ENCODE measurements at places on chromosomes 16 and 17.

- DNase-seq = peak; percentile 34
- H3K27ac ChIP-seq = peak overlapping the region; percentile 72
- peaks cover 21% of the 10 kb centered on the region for H3K4me1 ChIP-seq
- peaks cover 31% of the 10 kb centered on the region for H3K36me3 ChIP-seq
- H3K4me3 ChIP-seq = peak overlapping the region; percentile 87
- H3K27me3 ChIP-seq = no peaks in the 10 kb centered on the region
These were observed 879 bp downstream of the SOCS1 start for GRCh38 chr16:11254913-11255736.

DNA sequence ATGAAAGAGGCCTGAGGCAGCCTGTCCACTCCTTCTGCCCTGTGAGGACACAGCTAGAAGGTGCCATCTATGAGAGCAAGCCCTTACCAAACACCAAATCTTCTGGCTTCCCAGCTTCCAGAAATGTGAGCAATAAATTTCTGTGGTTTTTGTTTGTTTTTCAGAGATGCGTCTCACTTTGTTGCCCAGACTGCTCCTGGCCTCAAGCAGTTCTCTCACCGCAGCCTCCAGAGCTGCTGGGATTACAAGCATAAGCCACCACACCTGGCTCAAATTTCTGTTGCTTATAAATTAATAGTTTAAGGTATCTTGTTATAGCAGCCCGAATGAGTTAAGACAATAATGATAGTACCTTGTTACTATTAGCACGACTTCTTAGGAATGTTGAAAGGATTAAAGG, 12.5 kb upstream of the SLC16A11 start:
- no peaks in the 10 kb centered on the region for H3K36me3 ChIP-seq
- peaks cover 9% of the 10 kb centered on the region for H3K27me3 ChIP-seq
- H3K4me1 ChIP-seq = 0 out of 2 replicates have a peak, but pooled peaks cover 2% of the 10 kb centered on the region
- H3K4me3 ChIP-seq = no peak overlapping the region

GRCh38 chr17:76654408-76654807, 10.9 kb upstream of the ST6GALNAC1 start:
- peaks cover under 1% of the 10 kb centered on the region for H3K4me1 ChIP-seq
- H3K27me3 ChIP-seq = peaks cover 8% of the 10 kb centered on the region
- no peaks in the 10 kb centered on the region for H3K36me3 ChIP-seq
- H3K27ac ChIP-seq = no peak overlapping the region

- H3K27ac ChIP-seq = no peak overlapping the region
- DNase-seq = peak; percentile 44
- no peaks in the 10 kb centered on the region for H3K36me3 ChIP-seq
- H3K4me3 ChIP-seq = peak overlapping the region; percentile 59
These were observed 12.4 kb upstream of the GUCY2D start for GRCh38 chr17:7989781-7990655.

DNA sequence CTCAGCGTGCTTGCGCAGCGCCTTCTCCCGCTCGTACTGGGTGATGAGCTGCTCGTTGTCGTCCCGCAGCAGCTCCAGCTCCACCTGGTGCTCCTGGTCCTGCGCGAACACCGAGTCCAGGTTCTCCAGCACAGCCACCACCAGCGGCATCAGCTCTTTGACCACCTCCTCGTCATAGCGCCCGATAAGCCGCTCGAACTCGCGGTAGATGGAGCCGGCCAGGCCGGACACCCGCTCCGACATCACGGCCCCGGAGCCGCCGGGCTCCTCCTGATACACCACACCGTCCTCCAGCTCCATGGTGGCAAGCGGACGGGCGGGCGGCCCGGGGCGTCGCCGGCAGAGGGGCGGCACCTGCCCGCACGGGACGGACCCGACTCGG, 320 bp downstream of the SPAG9 start:
- peaks cover 6% of the 10 kb centered on the region for H3K4me1 ChIP-seq
- peak overlapping the region; percentile 90 for H3K4me3 ChIP-seq
- H3K27me3 ChIP-seq = no peaks in the 10 kb centered on the region
- peak overlapping the region; percentile 77 for H3K27ac ChIP-seq
- H3K36me3 ChIP-seq = no peaks in the 10 kb centered on the region

DNA sequence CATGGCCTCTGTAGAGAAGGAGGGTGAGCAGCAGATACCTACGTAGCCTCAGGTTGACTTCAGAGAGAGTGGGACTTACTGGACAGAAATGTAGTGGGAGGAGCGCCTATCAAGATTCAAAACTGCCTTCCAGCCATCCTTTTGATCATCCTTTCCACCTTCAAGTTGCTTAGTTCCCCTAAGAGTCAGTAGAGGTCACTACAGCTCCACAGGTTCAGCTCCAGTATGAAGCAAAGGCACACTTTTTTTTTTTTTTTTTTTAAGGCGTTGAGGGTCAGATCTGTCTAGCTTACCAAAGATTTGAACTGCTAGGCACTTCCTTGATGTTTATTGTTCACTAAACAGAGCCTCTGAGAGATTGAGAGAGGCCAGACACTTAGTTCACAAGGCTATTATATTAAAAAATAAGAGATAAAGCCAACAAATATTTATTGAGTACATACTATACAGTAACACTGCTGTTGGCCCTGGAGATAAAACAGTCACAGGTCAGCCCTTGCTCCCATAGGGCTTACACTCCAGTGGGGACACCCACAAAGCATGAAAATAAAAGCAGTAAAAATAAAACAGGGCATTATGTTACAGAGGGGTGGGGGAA, 3.1 kb downstream of the RNF227 start:
- no peak overlapping the region for H3K27ac ChIP-seq
- H3K36me3 ChIP-seq = peaks cover 40% of the 10 kb centered on the region
- peak; percentile 80 for DNase-seq
- H3K4me3 ChIP-seq = no peak overlapping the region
- H3K27me3 ChIP-seq = no peaks in the 10 kb centered on the region

DNA sequence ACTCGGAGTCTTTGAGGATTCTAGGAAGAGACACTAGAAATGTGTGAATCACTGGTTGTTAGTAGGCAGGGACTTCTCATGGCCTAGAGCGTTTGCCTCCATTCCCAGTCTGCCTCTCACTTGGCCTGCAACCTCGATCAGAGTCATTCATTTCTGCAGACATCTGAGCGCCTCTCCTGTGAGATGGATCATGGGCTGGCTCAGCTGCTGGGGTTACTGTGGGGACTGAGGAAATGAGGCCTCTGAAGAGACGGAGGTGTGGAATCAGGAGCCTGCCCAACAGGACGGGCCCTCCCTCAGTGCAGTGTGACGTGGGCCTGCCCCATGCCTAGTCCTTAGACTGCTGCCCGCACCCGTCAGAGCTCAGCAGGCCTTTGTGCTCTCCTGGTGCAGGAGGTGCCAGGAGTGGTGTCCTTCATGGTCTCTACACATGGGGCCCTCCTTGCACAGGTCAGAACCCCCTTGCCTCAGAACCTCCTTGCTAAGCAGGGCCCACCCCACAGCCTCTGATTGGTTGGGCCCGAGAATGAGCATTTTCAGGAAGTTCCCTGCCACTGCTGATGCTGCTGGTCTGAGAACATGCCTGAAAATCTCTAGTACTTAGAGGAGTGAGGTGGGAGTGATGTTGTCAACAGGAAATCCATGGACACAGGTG, 99.4 kb downstream of the NPIPB11 start:
- peak; percentile 64 for DNase-seq
- peak overlapping the region; percentile 87 for H3K27ac ChIP-seq
- H3K27me3 ChIP-seq = no peaks in the 10 kb centered on the region

GRCh38 chr17:30558686-30559545, 81.7 kb downstream of the GOSR1 start:
- DNase-seq = no peak
- no peak overlapping the region for H3K27ac ChIP-seq
- no peak overlapping the region for H3K4me3 ChIP-seq
- no peaks in the 10 kb centered on the region for H3K4me1 ChIP-seq

All from IMR-90 (cell line).